ENCODE measurements at places on chromosomes 2 and 18.

DNA sequence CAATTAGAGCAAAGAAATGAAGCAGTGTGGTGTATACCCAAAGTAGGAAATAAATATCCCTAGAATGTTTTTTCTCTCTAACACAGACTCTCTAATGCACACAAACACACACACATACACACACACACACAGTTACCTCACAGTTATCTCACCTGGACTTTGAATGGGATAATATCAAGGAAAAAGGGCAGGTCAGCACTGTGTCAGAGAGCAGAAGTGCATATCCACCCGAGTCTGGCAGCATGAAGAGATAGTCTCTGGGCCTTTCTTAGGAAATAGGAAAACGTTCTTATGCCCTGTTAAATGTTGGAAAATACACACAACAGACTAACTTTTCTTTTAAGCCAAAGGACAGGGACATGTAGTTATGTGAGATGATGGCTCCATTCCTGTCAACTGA lies 162.0 kb downstream of the COL6A3 start:
- no peak for DNase-seq

- DNase-seq: no peak
Measured at GRCh38 chr18:43034683-43035500, 80.6 kb downstream of the RIT2 start.

DNA sequence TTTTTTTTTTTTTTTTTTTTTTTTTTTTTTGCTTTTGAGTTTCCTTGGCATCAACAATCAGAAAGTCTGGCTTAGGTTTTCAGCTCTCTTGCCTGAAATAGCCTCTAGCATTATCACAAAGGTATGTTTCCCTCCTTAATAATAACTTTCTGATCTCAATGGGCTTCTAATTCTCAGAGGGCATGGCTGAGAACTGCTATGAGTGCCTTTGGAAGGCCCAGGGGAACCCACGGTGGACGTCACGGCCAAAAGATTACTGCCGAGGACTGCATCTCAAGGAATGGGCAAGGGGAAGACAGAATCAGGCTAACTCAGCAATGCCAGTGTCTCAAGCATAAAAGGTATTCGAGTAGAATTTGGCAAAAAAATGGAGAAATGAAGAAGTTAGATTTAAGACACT lies 73.2 kb upstream of the SLC14A2 start:
- DNase-seq: no peak

DNA sequence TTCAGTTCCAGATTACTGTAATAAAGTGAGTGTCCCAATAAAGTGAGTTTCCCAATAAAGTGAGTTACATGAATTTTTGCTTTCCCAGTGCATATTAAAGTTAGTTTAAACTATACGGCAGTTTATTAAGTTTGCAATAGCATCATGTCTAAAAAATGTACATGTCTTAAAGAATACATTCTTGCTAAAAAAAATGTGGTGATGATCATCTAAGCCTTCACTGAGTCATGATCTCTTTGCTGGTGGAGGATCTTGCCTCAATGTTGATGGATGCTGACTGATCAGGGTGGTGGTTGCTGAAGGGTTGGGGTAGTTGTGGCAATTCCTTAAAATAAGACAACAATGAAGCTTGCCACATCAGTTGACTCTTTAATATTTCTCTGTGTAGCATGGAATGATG lies 664.2 kb downstream of the TDRD15 start:
- no peak for DNase-seq

DNA sequence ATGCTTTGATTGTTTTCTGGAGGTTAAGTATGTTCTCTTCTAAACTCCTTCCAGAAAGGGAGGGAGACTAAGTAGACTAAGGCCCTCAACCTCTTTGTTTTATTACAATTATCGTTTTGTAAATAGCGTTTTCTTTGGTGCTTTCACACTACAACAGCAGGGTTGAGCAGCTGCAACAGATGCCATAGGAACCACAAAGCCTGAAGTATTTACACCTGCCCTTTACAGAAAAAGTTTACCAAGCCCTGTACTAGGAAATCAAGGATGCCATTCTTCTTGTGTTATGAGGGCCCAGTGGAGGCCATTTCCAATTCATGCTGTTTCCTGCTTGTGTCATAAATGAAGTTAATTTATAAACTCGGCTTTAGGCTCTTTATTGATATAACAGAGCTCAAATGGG lies 914.8 kb downstream of the DCDC2C start:
- DNase-seq: no peak

GRCh38 chr2:56379066-56379465 lies 195.3 kb downstream of the CCDC85A start:
- no peak for DNase-seq

GRCh38 chr2:36633470-36634092 lies 35.6 kb upstream of the FEZ2 start:
- DNase-seq: no peak

- DNase-seq: no peak
Measured at GRCh38 chr2:105376010-105376409, 22.8 kb downstream of the FHL2 start.

DNA sequence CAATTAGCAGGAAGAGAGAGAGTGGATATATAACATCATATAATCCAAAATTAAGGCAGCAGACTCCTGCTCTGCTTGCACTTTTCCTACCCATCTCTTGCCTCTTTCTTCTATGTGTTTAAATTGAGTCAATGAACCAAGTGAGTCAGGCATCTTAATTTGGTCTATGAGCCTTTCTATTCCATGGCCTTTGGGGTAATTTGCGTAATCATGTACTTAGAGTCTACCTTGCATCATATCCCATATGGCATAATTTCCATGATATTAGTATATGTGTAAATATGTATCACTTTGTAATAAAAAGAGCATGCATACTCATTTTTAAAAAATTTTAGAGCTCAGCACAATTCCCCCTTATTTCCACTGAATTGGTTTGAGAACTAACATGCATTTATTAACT lies 555.2 kb downstream of the STK39 start:
- DNase-seq: no peak

DNA sequence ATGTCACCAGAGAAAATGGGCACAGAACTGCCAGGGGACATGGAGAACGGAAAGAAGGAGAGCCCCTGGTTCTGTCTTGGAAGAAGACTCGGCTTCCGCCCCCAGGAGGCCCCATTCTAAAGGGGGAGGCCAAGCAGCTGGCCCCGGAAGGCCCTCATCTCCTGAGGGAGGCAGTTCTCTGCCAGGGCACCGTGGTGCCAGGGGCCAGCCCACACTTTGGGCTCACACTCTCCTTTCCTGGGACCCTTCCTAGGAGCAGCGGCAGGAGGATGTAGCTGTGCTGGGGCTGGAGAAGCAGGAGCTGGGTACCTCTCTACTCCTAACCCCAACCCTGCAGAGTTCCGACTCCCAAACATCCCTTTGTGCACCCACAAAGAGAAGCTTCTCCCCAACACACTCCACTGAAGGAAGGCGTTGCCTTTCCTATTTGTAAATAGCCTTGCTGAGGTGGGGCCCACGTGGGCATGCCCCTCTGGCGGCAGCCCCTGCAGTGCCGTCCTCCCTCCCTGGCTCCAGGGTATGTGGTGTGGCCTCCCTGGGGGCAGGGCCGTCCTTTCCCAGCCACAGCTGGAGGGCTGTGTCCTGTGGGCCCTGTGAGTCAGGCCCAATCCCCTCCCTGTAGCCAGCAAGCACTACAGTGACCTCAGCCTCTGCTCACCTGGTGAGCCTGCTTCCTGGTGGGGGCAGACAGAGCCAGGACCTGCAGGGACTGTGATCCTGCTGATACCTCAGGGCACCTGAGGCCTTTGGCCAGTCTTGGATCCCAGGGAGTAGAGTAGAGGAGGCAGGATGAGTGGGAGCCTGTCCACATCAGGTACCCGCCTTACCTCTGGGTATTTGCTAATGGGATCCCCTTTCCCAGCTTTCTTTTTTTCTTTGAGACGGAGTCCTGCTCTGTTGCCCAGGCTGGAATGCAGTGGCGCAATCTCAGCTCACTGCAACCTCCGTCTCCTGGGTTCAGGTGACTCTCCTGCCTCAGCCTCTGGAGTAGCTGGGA lies 26.6 kb downstream of the ZFP36L2 start:
- DNase-seq: no peak

DNA sequence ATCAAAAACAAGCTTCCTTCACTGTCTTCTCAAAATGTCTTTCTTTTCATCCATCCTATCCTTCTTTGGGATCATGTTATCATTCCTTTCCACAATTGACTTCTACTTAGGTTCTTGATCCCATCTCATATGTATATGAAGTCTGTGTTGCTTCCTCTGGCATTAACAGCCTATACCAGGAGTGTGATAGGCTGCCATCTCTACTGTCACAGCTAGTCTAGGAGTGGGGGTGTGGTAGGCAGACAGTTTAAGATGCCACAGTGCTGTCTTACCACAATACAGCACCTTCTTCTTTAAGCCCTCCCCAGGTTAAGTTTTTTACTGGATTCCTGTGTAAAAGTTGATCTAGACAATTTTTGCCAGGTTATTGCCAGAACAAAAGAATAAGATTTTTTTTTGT lies 3.7 kb upstream of the HTR2B start:
- no peak for DNase-seq

DNA sequence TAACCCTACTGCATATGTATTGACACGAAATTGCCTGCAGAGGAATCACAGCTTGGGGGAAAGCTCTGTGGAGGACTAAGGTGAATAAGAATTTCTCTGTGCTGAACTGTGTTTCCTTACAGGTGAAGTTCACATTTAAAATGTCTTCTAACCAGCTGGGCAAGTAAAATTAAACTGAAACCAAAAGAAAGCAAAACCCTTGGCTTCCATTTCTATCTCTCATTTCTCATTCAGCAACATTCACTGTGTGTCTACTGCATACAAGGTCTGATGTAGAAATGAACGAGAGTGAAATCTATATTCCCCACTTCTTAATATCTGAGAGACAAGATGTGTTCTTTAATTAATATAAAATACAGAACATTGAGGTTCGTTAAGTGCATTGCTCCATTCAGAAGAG lies 397.3 kb downstream of the SOX11 start:
- no peak for DNase-seq

DNA sequence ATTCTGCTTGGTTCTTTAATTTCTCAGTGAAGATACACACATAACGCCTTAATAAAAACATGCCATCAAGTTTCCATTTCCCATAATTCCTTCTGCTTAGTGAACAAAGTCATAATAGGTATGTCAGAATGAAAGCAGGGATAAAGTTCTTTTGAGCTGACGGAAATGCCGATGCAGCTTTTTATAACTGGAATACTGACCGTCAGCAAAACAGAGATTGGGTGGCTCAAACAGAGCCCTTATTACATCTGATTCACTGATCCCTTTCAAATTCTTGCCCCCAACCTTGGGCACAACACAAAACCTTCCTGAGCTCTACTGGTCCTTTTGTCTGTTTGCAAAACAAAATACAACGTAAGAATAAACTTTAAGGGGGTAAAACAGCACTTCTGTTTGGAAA lies 140.4 kb downstream of the CDH2 start:
- DNase-seq: no peak

GRCh38 chr2:191379375-191379774 lies 134.2 kb downstream of the MYO1B start:
- no peak for DNase-seq

DNA sequence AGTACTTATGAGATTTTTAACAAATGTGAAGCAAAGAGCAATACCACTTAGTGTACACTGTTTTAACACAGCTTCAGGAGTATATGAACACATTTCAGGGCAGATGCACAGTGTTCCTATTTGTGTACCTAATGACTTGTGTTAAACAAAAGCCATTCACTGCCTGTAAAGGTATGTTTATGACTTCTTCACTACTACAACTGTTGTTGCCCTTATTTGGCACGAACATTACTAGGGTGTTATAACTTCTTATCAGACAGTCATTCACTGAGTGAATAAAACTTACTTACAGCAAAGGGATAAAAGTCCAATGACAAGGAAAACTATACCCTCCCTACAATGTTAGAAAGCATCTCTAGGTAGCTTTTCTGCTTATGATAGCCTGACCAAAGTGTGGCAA lies 85.4 kb upstream of the CAVIN2 start:
- no peak for DNase-seq

- no peak for DNase-seq
Measured at GRCh38 chr2:235106874-235107639, 155.2 kb downstream of the SH3BP4 start.

- DNase-seq: no peak
Measured at GRCh38 chr2:154795651-154796050, 97.2 kb downstream of the KCNJ3 start.

- no peak for DNase-seq
Measured at GRCh38 chr2:112024231-112024630, 30.8 kb upstream of the TMEM87B start.

DNA sequence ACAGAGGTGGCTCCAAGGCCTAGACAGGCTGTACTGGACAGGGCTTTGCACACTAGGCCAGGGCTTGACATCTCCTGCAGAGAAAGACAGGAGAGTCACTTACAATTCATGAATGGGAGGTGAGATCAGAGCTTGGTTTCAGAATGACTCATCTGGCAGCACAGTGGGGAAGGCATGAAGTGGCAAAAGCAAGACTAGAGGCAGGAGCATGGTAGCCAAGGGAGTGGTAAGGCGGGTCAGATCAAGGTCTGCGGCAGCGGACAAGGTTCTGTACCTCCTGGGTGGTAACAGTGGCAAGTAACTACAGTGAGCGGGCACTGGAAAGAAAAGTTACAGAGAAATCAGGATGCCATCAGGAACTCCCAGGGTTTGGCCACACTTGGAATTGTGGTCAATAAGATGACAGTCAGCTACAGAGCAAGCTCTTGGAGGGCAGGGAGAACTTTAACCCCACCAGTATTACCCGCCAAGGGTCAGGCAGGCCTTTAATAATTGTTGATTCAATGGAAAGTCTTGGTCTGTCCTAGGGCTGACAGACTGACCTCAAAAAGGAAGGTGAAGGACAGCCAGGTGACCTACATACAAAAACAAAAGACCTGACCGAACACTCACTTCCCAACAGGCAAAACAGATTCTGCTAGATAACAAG lies 5.7 kb downstream of the MCFD2 start:
- no peak for DNase-seq

DNA sequence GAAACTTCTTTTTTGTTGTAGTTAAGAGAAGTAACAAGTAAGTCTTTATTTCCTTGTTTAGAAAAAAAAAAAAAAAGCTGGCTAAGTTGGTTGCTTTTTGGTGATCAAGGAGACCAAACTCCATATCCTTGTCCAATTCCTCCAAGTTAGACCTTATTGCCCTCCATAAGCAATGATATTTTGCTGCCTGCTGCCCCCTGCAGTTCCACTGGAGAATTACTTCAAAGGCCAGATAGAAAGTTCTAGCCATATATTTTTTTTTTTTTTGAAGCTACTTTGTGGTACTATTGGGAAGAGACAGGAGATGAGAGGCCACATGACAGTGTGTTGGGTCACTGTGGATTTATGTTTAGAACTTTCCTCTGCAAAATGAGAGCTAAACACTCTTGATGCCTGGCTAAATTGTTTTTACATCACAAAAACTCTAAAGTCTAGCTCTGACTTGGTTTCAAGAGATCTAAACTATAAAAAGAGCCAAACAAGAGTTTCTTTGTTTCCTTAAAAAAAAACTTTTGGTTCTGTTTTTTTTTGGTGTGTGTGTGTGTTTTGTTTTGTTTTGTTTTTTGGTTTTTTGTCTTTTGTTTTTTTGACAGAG lies 80.7 kb upstream of the RASGRP3 start:
- peak; percentile 24 for DNase-seq

DNA sequence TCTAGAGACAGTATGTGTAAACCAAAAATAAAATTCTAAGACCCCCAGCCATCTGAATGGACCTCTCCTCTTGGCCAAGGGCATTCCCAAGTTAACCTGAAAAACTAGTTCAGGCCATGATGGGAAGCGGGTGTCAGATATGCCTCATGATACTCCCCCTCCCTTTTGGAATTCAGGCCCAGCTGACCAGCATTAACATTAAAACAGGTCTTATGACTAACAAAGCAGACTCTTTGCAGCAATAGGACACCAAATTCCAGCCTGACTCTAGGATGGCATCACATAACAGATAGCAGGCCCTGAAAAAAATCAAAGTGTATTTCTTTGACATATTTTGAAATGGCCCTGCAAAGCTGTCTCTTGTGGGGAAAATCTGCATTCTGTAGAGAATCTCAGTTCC lies 73.3 kb upstream of the L3MBTL4 start:
- DNase-seq: no peak
